ENCODE measurements at places on chromosomes 11 and 22. TPM values are rescaled to one million over a fixed set of nuclear protein-coding genes. Genes with fewer than 3 reads are reported as not detected.

Gene SCO2
- total RNA-seq, result 1.8 TPM

Gene RGL4
- total RNA-seq, result not detected

Gene SCGB1D2
- not detected for total RNA-seq

Gene ISX
- not detected for total RNA-seq

Gene MS4A15
- total RNA-seq, result not detected

Gene CNTF
- total RNA-seq, result 1.4 TPM

Gene DNAJB7
- not detected for total RNA-seq

Gene RFPL1
- total RNA-seq, result not detected

Gene LYVE1
- total RNA-seq, result 0.27 TPM

Gene JAM3
- total RNA-seq, result 88.4 TPM

DNA sequence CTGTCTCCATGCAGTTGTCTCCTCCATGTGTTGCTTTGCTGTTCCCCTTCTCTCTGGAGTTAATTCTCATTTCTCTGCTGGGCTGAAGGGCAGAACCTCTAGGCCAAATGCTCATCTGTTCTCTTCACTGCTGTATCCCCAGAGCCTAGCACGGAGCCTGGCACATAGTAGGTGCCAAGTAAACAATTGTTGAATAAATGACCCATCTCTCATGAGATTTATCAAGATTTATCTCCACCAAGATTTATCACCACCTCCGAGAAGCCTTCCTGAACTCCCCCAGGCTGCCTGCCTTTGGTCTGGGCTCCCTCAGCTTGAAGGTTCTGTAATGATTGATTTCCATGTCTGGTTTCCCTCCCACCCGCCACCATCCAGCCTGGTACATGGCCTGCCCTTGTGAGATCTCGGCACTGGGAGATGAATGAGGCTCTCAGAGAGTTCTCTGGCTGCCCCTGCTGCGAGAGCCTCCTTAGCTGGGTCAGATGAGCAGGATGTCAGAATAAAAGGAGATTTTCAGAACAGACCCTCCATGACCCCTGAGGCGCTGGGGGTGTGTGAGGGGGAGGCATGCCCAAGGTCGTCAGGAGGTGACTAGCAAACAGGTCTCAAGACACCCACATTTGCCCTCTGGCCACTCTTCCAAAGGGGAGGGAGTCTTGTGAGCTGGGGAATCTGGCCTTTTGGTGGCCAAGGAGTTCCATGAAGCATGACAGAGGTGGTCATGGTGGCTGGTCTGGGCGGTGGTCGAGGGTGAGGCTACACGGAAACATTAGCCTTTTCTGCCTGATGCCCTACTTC lies 2.4 kb upstream of the GDPD5 start:
- H3K27me3 ChIP-seq, result no peaks in the 10 kb centered on the region
- no peak for DNase-seq
- no peak overlapping the region for H3K27ac ChIP-seq
- H3K36me3 ChIP-seq, result no peaks in the 10 kb centered on the region
- peaks cover 10% of the 10 kb centered on the region for H3K4me1 ChIP-seq

DNA sequence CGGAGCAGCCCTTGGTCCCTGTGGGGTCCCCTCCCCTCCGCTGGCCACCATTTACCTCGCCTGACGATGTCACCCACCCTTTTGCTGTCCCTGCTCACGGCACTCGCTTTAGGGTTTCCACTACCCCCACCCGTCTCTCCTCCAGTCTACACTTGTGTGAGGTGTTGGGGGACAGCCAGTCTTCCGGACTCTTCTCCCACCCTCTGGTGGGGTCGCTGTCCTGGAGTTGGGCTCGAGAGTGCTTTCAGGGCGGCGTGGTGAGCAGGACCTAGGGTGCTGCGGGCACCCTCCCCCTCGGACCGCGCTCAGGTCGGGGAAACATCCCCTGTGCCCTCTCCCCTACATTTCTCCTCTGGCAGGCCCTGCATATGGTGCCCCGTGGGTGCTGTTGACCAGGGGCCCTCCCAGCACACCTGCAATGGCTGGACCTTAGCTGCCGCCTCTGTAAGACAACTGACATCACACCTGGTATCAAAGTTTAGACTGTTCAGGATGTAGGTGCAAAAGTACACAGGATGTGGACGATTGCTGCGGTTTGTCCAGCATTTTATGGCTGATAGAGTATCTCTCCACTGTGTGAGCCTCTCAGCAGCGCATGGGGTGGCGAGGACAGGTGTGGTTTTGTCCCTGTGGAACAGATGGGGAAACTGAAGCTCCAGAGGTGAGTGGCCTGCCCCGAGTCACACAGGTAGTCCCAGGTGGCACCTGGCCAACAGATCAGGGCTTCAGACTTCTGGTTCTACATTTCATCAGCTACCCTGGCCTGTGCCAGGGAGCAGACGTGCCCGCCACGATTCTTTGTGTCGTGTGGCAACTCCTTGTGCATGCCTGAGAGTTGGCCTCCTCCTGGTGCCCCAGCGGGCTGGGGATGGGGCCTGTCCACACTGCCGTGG lies 1.2 kb downstream of the GRK2 start:
- H3K36me3 ChIP-seq, result no peaks in the 10 kb centered on the region
- peak overlapping the region; percentile 70 for H3K4me3 ChIP-seq
- DNase-seq, result no peak
- H3K27ac ChIP-seq, result no peak overlapping the region
- peaks cover 40% of the 10 kb centered on the region for H3K4me1 ChIP-seq

- H3K27ac ChIP-seq, result no peak overlapping the region
- DNase-seq, result no peak
- no peaks in the 10 kb centered on the region for H3K36me3 ChIP-seq
- no peaks in the 10 kb centered on the region for H3K27me3 ChIP-seq
- no peaks in the 10 kb centered on the region for H3K4me1 ChIP-seq
- H3K4me3 ChIP-seq, result no peak overlapping the region
Observed at GRCh38 chr11:35810045-35810645, 133.7 kb upstream of the LDLRAD3 start.

GRCh38 chr11:86106916-86107315 lies 38.0 kb upstream of the PICALM start:
- no peak overlapping the region for H3K27ac ChIP-seq
- H3K27me3 ChIP-seq, result no peaks in the 10 kb centered on the region
- H3K36me3 ChIP-seq, result no peaks in the 10 kb centered on the region
- DNase-seq, result peak; percentile 47

DNA sequence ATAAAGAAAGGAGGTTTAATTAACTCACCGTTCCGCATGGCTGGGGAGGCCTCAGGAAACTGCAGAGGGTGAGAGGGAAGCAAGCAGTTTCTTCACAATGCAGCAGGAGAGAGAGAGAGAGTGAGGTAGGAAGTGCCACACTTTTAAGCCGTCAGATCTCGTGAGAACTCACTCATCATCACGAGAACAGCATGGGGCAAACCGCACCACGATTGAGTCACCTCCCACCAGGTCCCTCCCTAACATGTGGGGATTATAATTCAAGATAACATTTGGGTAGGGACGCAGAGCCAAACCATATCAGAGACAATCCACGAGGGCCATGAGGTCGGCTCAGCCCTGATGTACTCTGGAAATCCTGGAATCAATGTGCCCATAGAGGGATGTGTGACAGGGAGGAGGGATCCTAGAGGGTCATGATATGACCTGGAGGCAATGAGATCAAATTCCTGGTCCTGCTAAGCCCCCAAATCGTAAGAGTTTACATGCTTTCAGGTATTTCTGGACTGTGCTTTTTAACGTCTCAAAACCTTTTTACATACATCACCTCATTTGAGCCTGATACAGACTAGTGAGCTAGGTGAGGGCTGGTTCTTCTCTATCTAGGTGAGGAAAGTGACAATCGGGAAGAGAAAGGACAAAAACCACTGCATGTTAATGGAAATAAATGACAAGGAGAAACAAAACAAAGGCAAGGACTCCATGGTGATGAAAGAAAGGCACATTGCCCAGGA lies 19.5 kb upstream of the RASSF10 start:
- H3K36me3 ChIP-seq, result no peaks in the 10 kb centered on the region
- no peak overlapping the region for H3K4me3 ChIP-seq
- H3K27ac ChIP-seq, result no peak overlapping the region
- DNase-seq, result no peak

DNA sequence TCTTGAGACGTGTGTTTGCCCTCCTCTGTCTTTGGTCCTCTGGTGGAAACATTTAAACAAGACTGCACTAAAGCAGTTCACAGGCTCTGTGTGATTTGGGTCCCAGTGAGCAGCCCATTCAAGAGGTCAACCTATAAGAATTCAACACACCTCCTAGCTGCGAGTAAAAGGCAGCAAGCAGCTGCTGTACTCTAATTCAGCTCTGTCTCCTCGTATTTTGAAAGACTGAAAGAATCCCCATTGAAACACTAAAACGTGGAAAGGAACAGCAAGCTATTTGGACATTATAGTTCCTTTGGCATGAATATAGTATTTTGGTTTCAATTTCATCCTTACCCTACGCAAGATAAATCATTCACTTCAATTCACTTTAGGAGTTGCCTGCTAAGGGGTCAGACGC lies 1046.7 kb downstream of the DLG2 start:
- H3K4me3 ChIP-seq, result no peak overlapping the region
- no peaks in the 10 kb centered on the region for H3K27me3 ChIP-seq
- H3K27ac ChIP-seq, result no peak overlapping the region

- peaks cover 12% of the 10 kb centered on the region for H3K4me1 ChIP-seq
- DNase-seq, result no peak
- no peak overlapping the region for H3K4me3 ChIP-seq
- no peaks in the 10 kb centered on the region for H3K27me3 ChIP-seq
- no peak overlapping the region for H3K27ac ChIP-seq
- H3K36me3 ChIP-seq, result no peaks in the 10 kb centered on the region
Observed at GRCh38 chr11:131811383-131811782, 441.0 kb downstream of the NTM start.

- no peaks in the 10 kb centered on the region for H3K36me3 ChIP-seq
- DNase-seq, result no peak
- no peaks in the 10 kb centered on the region for H3K27me3 ChIP-seq
- no peak overlapping the region for H3K4me3 ChIP-seq
Observed at GRCh38 chr22:26579331-26579886, 10.5 kb downstream of the TPST2 start.

- H3K27ac ChIP-seq, result no peak overlapping the region
- DNase-seq, result no peak
- H3K4me1 ChIP-seq, result peaks cover 23% of the 10 kb centered on the region
- H3K4me3 ChIP-seq, result no peak overlapping the region
- H3K36me3 ChIP-seq, result no peaks in the 10 kb centered on the region
Observed at GRCh38 chr22:37314315-37315074, 32.2 kb downstream of the CYTH4 start.

- no peak overlapping the region for H3K4me3 ChIP-seq
- H3K4me1 ChIP-seq, result no peaks in the 10 kb centered on the region
Observed at GRCh38 chr22:44195189-44195871, 14.6 kb downstream of the PARVG start.

GRCh38 chr11:9852465-9852864 lies 188.6 kb downstream of the SWAP70 start:
- no peak overlapping the region for H3K4me3 ChIP-seq
- no peaks in the 10 kb centered on the region for H3K36me3 ChIP-seq
- no peaks in the 10 kb centered on the region for H3K27me3 ChIP-seq
- peak; percentile 42 for DNase-seq
- peaks cover 8% of the 10 kb centered on the region for H3K4me1 ChIP-seq

GRCh38 chr11:14584595-14584994 lies 59.0 kb upstream of the PDE3B start:
- no peaks in the 10 kb centered on the region for H3K36me3 ChIP-seq
- no peaks in the 10 kb centered on the region for H3K4me1 ChIP-seq
- no peak for DNase-seq
- H3K27ac ChIP-seq, result no peak overlapping the region
